ENCODE measurements at places on chromosomes 1 and 21. TPM values are rescaled to one million over a fixed set of nuclear protein-coding genes. Genes with fewer than 3 reads are reported as not detected.
A peak's percentile ranks its signal among the peaks of the same experiment; 100 is the strongest.

DNA sequence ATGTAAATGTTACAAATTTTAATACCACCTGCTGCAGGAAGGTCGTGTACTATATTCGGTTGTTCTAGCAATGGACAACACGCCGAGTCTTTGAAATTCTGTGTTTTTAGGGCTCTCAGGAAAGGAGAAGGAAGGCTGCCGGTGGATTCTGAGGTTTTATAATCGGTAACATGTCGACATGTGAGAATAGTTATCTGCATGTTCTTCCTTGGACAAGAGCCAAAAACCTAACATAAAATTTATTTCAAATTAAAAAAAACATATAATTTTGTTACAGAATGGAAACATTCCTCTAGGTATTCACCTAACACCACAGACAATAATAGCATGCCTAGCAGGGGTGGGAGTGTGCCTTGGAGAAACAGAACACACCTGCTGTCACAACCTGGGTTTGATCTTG, 4.8 kb downstream of the PSMG1 start:
- no peaks in the 10 kb centered on the region for H3K27me3 ChIP-seq
- H3K36me3 ChIP-seq = no peaks in the 10 kb centered on the region
- DNase-seq = no peak
- H3K4me1 ChIP-seq = peaks cover 7% of the 10 kb centered on the region

GRCh38 chr21:28822486-28823335, 170.0 kb downstream of the LTN1 start:
- H3K36me3 ChIP-seq = no peaks in the 10 kb centered on the region
- H3K27me3 ChIP-seq = no peaks in the 10 kb centered on the region
- no peak for DNase-seq
- no peak overlapping the region for H3K4me3 ChIP-seq
- H3K27ac ChIP-seq = peak overlapping the region; percentile 77
- peaks cover 29% of the 10 kb centered on the region for H3K4me1 ChIP-seq

DNA sequence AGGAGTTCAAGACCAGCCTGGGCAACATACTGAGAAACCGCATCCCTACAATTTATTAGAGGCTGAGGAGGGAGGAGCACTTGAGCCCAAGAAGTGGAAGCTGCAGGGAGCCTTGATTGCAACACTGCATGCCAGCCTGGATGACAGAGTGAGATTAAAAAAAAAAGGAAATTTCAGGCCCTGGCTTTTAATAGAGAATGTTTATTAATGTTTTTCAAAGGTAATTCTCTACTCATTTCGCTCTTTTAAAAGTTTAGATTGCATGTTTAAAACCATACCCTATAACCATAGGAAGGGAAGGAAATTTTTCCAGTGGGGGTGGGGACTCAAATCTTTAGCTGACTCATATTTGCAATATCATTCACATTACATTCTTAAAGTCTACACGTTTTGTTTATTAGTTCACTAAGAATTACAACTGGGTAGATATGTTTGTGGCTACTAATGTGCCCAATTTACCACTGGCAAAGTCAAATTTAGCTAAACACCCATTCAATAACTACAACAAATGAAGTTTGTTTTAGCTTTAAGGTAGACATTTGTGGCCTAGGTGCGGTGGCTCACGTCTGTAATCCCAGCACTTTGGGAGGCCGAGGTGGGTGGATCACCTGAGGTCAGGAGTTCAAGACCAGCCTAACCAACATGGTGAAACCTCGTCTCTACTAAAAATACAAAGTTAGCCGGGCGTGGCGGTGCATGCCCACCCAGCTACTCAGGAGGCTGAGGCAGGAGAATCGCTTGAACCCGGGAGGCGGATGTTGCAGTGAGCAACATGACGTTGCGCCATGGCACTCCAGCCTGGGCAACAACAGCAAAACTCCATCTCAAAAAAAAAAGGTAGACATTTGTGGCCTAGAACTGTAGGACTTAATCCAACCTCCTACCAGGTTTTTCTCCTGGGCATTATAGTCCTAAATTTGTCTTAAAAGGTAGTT, 5.0 kb downstream of the KDM5B start:
- H3K36me3 ChIP-seq = no peaks in the 10 kb centered on the region
- H3K27ac ChIP-seq = no peak overlapping the region
- no peak for DNase-seq
- H3K4me3 ChIP-seq = no peak overlapping the region

DNA sequence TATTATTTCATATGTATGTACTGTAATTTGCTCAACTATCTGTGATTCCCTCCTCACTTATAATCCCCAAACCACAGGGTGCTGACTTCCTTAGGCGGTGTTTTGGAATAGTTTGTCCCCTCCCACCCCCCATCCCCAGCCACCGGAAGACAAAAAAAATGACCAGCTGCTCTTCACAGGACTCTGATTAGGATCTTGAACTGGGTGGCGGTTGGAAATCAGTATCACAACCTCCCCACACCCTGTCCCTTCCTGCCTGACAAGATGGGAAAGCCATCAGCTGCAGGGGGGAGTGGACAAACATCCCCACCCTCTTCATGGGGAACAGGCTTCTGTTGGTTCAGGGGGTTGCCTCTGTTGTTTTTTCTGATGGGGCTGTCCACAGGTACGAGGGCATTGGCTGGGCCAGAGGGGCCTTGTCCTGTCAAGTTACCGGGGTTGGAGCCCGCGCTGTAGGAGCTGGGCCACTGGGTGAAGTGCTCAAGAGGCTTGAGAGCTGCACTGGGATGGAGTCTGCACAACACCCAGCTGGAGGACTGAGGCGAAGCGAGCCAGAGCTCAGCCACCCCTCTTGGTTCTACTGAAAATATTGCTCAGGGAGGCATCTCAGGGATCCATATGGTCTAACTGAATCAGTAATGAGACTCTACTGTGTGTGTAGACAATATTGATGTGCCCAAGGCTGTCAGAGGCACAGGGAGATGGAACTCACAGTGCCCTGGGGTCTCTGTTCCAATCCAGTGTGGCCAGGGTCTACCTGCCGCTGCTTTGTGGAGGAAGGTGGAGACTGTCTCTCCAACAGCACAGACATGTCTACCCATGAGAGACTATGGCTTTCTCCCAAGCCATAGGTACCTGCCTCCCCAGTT, 28.2 kb downstream of the NAV1 start:
- no peak for DNase-seq
- no peaks in the 10 kb centered on the region for H3K27me3 ChIP-seq
- no peaks in the 10 kb centered on the region for H3K36me3 ChIP-seq
- H3K4me3 ChIP-seq = no peak overlapping the region
- no peak overlapping the region for H3K27ac ChIP-seq

DNA sequence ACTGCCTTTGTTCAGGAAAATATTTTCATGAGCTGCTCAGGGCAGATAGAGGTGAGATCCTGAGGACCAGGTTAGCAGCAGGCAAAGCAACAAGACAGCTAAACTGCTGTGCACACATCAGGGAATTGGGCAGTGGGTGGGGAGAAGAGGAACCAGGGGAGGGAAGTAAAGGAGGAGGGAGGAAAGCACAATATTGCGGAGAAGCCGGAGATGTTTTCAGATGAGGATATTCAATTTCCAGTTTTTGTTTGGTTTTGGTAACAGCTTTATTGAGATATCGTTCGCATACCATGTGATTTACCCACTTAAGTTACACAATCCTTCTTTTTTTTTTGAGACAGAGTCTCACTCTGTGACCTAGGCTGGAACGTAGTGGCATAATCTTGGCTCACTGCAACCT, 34.5 kb downstream of the EPHA10 start:
- H3K4me3 ChIP-seq = no peak overlapping the region
- no peak for DNase-seq
- no peak overlapping the region for H3K27ac ChIP-seq
- no peaks in the 10 kb centered on the region for H3K4me1 ChIP-seq
- no peaks in the 10 kb centered on the region for H3K27me3 ChIP-seq

GRCh38 chr1:36457691-36458090, 6.5 kb downstream of the MRPS15 start:
- no peaks in the 10 kb centered on the region for H3K27me3 ChIP-seq
- no peaks in the 10 kb centered on the region for H3K4me1 ChIP-seq
- no peak overlapping the region for H3K27ac ChIP-seq
- H3K4me3 ChIP-seq = no peak overlapping the region

DNA sequence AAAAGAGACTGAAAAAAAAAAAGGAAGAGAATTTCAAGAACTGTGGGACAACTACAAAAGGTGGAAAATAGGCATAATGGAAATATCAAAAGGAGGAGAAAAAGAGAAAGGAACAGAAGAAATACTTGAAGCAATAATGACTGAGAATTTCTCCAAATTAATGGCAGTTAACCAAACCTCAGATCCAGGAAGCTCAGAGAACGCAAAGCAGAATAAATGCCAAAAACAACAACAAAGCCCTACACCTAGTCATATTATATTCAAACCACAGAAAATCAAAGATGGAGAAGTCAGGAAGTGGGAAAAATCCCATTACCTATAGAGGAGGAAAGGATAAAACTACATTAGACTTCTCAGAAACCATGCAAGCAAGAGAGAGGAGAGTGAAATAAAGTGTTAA, 20.7 kb upstream of the AHCYL1 start:
- no peaks in the 10 kb centered on the region for H3K27me3 ChIP-seq
- H3K36me3 ChIP-seq = no peaks in the 10 kb centered on the region
- no peak overlapping the region for H3K27ac ChIP-seq
- H3K4me3 ChIP-seq = no peak overlapping the region
- no peak for DNase-seq

SOD1 gene
- 111 TPM for total RNA-seq

SAMD13 gene
- total RNA-seq = 0.95 TPM

GDAP2 gene
- total RNA-seq = 38.2 TPM

DNASE2B gene
- total RNA-seq = not detected

SLC9C2 gene
- total RNA-seq = not detected
